ENCODE measurements at places on chromosomes 11 and 22.

DNA sequence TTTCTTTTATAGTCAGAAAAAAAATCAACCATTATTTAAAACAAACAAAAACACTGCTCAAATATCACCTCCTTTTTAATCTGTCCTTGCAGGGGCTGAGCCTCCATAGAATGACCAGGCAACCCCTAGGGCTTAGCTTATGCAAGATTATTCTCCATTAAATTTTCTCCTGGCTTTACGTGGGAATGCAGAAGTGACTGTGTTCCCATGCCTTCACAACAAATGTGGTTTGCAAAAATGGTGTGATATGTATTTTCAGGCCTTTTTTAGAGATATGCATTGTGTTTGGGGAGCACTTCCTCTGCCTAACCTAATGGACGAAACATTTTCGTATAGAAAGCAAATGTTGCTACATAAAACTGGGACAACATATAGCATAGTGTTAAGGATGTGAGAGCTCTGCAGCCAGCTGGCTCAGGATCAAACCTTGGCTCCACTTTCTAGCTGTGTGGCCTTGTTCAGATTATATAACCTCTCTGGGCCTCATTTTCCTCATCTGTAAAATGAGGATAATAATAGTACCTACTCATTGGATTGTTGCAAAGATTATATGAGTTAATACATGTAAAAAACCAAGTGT, 82.6 kb downstream of the PARVA start:
- no peak for DNase-seq

DNA sequence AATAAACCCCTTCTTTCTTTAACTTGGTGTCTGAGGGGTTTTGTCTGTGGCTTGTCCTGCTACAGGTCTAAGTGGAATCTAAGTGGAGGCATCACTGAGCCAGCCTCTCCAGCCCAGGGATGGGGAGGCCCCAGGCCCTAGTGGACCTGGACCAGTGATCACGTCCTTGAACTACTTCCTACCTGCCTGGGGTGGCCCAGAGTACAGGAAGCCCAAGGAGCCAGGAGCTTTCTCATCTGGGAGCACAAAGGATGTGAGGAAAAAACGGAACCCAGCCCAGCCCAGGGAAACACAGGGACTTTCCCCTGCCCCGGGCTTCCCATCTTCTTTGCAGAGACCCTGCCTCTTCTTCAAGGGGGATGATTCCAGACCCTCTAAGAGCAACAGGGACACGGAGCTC, 3.5 kb upstream of the CD5 start:
- DNase-seq: no peak

DNA sequence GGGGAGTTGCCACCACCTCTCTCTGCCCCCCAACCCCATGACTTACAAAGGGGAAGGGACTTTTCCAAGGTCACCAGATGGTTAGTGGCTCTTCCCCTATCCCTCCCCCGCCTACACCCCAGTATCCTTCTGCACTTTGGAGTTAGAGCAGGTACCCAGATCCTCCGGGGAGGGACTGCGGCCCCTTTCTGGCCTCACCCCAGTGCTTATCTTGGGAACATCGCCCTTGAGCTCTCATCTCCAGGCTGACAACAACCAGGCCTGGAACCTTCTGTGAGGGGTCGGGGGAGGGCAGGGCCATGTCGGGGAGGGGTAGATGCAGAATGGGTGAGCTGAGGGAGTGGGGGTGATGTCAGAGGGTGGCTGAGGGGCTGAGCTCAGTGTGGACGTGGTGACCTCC, 7.5 kb upstream of the NAALADL1 start:
- no peak for DNase-seq

GRCh38 chr22:35446365-35446764, 46.4 kb downstream of the MCM5 start:
- peak; percentile 77 for DNase-seq

GRCh38 chr11:132158091-132158490, 787.7 kb downstream of the NTM start:
- no peak for DNase-seq

GRCh38 chr11:96373826-96374225, 15.9 kb downstream of the CCDC82 start:
- no peak for DNase-seq

GRCh38 chr11:116173506-116173905, 599.3 kb downstream of the BUD13 start:
- DNase-seq: no peak

GRCh38 chr11:117818041-117818873, 6.3 kb downstream of the FXYD2 start:
- DNase-seq: no peak

DNA sequence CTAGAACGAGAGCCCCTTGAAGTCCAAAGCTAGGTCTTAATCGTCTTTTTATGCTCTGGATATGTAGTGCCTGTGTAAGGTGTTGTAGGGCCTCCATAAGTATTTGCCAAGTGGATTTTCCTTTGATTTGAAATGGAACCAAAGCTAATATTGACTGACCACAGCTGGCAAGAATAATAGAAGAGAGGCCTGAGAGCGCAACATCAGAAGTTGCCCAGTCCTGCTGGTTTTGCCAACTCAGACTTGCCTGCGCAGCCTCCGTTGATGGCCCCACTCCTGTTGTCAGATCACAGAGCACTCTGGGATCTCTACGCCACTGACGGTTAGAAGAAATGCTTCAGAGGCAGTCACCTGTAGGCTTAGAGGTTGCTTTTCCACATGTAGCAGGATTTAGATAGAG, 251.2 kb downstream of the TENM4 start:
- DNase-seq: no peak

DNA sequence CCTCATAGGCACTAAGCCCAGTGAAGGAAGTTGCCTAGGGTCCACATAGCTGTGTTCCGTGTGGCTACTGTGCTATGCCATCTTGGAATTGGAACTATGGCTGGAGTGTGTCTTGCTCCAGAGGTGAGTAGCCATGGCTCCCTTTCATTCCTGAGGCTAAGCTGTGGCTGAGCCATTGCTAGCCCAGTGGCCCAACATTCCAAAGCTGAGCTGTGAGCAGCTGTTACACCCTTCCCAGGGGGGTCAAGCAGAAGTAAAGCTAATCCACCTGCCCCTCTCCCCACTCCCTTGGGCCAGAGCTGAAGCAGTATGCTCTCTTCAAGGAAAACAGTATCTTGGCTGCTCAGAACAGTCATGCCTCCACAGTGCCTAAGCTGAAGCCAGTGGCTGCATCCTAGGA, 51.1 kb downstream of the USP35 start:
- DNase-seq: no peak

GRCh38 chr22:17783312-17783711, 9.0 kb upstream of the BID start:
- no peak for DNase-seq

GRCh38 chr11:89613911-89614310, 96.2 kb upstream of the TRIM77 start:
- no peak for DNase-seq

GRCh38 chr11:77084581-77085191, 17.9 kb downstream of the CAPN5 start:
- no peak for DNase-seq

DNA sequence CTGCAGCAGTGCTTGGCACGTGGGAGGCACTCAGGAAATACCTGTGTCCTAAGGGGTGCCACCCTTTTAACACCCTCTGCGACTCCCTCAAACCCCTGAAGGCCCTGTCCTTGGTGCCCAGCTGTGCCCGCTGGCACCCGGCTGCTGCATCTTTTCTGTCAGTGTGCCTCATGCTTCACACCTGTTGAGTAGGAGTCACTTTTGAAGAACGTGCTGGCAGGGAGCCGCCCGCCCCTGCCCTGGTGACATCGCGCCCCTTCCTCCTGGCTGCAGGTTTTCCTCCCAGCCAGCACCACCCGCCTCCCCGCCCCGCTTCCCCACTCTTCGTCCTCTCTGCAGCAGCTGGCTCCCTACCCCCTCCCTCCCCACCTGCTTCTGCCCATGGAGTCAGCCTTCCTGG, 17.8 kb downstream of the FRMD8 start:
- DNase-seq: no peak

DNA sequence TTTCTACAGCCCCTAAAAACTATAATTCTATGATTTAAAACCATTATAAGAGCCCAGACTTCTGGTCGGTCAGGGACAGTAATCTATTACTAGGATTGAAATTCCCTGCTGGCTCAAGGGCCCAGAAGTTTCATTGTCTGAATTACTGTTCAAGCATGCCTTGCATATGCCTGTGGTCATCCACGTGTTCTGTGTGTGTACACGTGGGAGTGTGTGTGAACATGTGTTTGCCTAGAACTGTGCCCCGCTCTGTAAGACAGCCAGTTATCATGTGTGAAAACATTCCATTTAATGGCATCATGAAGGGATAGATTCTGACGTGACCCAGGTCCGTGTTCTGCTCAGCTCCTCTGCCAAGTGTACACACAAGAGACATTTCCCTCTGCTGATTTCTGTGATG, 189.3 kb upstream of the NECTIN1 start:
- no peak for DNase-seq

- DNase-seq: no peak
Measured at GRCh38 chr11:2549080-2549479, 104.3 kb downstream of the KCNQ1 start.

- DNase-seq: no peak
Measured at GRCh38 chr11:101096036-101096704, 33.4 kb downstream of the PGR start.

GRCh38 chr11:59368238-59369022, 9.7 kb downstream of the OR5AN1 start:
- DNase-seq: no peak

DNA sequence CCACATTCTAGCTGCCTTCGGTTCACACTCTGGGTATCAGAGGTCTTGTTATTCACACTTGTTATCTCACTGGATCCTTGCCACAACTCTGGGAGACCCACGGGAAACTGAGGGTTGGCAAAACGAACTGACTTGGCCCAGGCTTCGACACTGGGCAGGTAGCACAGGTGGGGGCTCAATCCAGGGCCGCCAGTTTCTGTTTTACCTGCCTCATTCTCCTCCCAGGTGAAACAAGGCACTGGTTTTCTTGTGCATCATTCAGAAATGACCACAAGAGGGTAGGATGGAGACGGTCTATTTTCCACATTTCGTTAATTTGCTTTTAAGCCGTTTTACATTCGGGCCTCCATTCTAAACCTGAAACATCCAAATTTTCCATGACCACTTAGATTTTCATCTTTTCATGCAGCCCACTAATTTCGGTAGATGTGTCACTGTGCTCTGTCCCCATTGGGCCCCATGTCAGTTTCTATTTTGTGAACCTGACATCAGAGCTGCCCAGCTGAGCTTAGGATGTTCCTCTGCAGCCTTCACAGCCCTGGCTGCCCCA, 108.1 kb downstream of the KIAA1671 start:
- no peak for DNase-seq

GRCh38 chr11:34516247-34517040, 2.9 kb upstream of the ELF5 start:
- no peak for DNase-seq

- DNase-seq: no peak
Measured at GRCh38 chr11:63343130-63343529, 26.5 kb upstream of the SLC22A9 start.

- DNase-seq: no peak
Measured at GRCh38 chr11:1473786-1474185, 12.8 kb downstream of the MOB2 start.

GRCh38 chr22:19974268-19974861, 32.7 kb upstream of the TXNRD2 start:
- no peak for DNase-seq

DNA sequence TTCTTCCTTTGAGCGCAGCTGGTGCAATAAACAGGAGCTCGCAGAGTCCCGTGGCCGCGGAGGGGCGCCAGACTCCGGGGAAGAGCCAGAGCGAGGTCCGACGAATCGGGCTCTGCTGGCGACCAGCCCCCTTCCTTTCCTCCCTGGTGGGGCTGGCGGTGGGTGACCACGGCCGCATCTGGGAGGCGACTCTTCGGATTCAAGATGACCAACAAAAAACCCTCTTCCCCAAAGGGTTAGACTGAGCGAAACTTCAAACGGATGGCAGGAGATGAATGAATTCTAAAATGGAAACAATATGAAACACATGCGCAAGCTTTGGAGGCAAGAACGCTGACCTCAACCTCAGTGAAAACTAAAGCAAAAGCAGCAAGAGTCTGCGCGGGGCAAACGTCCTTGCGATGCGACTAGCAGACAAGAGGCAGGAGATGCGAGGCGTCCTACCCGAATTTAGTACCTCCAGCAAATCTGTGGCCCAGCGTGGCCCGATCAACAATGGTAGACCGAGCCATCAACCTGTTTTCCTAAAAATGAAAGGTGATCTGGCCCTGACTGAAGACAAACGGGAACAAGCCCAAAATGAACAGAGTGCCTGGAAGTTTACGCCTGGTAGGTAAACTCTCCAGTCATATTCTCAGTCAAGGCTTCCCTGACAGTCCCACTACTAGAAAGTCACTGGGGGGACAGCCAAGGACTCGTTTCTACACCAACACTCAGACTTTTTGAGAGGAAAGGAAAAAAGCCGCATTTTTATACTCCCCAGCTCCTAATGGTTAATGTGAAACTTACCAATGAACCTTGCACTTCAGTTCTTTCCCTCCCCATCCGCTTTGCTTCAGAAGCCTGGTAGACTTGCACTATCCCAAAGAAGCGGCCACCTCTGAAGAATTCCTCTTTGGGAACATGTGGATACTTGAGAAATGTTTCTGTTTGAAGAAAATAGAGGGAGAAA, 11.6 kb downstream of the MMP3 start:
- no peak for DNase-seq

DNA sequence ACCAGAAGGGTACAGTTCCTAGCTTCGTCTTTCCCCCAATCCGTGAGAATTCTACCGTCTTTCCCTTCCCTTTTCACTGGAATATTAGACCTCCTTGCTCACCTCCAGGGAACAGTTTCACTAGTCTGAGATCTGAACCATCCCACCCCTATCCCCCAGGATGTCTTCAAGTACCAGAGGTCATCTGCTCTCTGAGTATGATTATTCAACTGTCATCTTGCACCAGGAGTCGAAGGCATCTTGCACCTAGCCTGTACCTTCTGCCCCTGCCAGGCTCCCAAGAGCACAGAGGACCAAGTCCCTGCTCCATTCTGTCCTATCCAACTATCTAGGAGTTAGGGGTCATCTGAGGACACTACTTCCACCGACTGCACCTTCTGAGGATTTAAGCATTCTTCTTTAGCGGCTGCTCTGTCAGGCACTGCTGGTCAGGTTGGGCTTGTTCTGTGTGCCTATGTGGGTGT, 804 bp downstream of the ACER3 start:
- DNase-seq: no peak

DNA sequence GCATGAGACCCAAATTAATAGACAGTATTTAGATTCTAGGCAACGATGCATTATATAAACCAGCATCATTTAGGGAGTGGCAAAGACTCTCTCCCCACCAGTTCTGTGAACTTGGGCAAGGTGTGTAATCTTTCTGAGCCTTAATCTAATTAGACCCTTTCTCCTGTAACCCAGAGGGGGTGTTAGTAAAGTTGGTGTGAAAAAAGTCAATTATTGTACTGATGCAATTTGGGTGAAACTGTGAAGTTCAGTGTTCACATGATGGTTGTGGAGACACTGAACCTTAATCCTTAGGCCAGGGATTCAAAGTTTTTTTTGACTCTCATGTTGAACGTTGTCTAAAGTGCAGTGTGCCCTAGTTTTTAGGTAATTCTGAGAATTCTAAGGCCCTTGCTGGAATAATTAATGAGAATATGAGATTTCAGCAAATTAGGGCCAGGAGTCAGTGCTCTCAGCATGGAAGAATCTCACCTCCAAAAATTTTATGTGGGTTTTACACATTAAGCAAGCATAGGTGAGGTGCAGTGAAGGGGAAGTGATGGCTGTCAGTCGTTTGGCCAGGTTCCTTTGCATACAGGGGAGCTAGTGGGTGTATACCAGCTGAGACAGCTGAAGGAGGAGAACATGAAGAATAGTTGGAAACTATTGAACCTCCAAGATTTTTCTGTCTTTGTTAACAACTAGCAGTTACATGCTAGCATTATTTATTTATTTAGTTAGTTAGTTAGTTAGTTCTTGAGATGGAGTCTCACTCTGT, 94.2 kb downstream of the PTPRJ start:
- DNase-seq: no peak

All from AG04450 (cell line).